ENCODE measurements at places on chromosomes 7 and 10.

GRCh38 chr7:149498811-149499210 lies 1.2 kb upstream of the ZNF746 start:
- DNase-seq: no peak

GRCh38 chr10:79353000-79353406 lies 5.7 kb downstream of the PPIF start:
- DNase-seq: no peak

DNA sequence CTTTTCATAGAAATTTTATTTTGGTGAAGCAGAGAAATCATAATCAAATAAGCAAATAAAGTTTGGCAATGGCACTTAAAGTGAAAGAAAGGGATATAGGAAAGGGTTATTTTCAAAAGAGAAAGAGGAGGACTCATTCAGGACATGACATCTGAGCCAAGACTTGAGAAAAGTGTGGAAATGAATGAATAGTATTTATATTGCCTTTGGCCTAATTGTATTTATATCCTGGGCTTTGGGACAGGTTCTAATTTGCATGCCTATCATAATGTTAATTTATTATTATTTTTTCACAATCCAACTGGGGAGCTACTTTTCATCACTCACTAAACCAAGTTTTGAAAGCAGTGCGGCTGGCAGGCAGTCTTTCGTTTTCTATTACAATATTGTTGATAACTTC lies 376.8 kb downstream of the HGF start:
- no peak for DNase-seq

DNA sequence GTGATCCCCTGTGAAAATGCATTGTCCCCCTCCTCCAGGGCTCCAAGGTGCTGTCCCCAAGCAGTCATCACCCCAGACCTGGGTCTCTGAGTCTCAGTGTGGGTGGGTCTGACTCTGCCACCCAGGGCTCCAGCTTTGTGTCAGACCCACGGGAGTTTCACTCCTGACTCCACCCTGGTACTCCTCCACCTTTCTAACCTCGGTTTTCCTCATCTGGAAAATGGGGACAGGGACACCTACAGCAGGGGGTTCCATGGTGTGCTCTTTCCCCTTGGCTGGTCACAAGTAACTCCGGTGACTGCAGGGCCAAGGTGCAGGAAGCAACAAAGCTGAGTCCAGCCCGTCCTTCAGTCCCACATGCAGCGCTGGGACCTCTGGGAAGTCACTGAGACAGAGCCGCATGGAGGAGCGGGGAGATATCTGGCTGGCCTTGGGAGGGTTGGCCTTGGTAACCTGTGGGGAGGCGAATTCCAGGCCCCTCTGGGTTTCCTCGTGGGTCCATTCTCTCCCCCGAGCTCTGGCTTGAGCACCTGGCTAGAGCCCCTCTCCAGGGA lies 41.8 kb upstream of the RABGEF1 start:
- DNase-seq: no peak

- no peak for DNase-seq
Observed at GRCh38 chr10:12350167-12350872, 973 bp downstream of the CAMK1D start.

- DNase-seq: no peak
Observed at GRCh38 chr7:49022448-49022847, 98.1 kb downstream of the CDC14C start.

GRCh38 chr7:158676171-158676840 lies 28.3 kb downstream of the NCAPG2 start:
- DNase-seq: no peak

DNA sequence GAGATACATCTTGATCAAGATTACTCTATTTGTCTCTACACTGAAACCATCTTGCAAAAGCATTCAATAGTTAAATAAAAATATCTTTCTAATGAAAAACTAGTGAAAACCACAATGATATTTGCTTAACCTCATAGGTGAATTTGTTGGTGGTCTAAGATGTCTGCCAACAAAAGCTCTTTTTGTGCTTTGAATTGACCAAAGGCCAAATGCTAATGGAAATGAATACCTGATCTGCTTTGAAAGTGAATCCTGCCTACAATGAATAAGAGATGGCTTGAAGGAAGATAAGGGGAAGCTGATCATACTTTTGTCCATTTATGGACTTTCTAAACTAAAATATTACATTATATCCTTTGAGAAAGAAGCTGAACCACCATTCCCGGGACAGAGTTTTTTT lies 228.9 kb upstream of the ETV1 start:
- DNase-seq: no peak

DNA sequence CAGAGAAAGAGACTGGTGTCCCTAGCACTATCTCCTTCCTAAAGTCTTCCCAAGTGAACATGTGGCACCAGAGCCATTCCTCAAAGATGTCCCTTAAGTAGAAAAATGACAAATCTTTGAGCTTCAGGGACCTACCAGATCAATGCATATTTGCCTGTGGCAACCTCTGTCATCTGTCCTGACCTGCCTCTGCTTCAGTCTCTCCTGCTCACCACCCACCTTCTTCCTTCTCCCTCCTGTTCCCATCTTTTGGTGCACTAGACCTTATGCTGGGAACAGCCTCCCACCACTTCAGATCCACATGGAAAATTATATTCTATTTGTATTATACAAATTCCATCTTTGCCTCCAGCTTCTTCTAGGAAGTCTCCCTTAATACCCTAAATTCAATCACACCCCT lies 386.4 kb downstream of the PLXNA4 start:
- DNase-seq: no peak

DNA sequence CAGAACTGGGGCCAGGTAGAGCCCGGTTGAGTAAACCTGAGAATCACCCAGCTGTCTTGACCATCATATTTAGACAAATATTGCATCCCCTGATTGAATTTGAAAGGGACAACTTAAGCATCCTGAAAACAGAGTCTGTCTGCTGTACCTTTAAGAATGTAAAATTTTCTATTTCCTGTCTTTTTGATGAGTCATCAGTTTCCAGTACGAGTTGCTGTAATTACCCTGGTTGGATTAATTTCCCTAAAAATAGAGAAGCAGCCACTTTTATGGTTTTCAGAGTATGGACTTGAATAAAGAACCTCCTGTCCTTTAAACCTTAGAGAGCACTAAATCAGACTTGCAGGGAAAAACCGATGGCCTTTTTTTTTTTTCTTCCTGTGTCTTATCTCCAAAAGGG lies 164.6 kb upstream of the SH2B2 start:
- no peak for DNase-seq

GRCh38 chr10:35353395-35353794 lies 17.1 kb downstream of the CCNY start:
- DNase-seq: no peak

DNA sequence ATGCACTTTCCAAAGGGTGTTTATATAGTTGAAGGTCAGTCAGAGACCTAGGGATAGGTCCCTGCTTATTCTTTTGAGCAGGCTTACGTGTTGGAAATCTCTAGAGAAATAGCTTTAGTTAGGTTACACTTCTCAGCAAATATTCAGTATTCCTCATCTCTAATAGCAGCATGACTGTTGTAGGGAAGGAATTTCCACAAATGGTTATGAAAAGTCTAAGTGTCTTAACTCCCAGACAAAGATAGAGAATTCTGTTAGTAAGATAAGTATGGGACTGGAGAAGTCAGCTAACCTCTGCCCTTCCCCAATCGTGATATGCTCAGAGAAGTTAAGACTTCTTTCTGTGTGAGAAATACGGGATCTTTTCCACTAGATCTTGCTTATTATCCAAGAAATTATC lies 16.5 kb downstream of the SGPL1 start:
- no peak for DNase-seq

GRCh38 chr7:157480371-157481050 lies 143.7 kb downstream of the DNAJB6 start:
- no peak for DNase-seq

DNA sequence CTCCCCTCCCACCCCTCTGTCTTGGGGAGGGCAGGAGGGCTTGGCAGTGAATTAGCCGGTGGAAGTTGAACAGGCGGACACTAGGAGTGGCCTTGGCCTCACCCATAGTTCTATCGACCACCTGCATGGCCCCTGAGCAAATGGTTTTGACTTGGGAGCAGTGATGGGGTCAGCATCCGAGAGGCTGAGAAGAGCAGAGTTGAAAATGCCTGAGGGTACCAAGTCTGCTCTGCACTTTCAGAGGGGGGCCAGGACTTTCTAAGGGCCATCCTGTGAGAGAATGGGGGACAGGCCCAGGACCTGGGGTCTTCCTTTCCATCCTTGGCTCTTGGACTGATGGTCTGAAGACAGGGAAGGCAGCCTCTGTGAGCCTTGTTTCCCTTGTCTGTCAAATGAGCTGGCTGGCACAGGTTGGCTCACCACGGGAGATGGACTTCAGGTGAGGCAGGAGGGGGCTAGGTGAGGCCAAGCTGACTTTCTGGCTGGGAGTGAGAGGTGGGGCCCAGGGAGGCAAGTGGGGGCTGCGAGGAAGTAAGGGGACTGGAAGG lies 29.4 kb downstream of the CDH23 start:
- DNase-seq: no peak

GRCh38 chr7:158546214-158546613 lies 41.4 kb downstream of the PTPRN2 start:
- no peak for DNase-seq

GRCh38 chr10:6401558-6402348 lies 178.3 kb downstream of the PRKCQ start:
- DNase-seq: peak; percentile 24

DNA sequence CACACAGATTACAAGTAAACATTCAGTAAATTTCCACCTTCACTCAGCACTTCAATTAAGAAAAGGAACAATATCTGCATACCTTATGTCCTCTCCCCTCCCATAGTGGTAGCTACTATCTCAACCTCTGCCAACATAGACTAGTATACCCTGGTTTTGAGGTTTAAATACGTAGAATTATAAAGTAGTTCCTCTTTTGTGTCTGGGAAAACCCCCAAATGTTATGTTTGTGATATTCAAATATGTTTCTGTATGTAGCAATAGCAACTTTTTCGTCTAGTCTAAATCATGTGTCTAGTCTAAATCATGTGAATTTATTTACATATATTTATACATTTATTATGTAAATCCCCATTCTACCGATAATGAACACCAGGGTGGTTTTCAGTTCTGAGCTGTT lies 13.2 kb upstream of the CAMK2B start:
- no peak for DNase-seq

GRCh38 chr7:42222891-42223290 lies 14.1 kb downstream of the GLI3 start:
- no peak for DNase-seq

DNA sequence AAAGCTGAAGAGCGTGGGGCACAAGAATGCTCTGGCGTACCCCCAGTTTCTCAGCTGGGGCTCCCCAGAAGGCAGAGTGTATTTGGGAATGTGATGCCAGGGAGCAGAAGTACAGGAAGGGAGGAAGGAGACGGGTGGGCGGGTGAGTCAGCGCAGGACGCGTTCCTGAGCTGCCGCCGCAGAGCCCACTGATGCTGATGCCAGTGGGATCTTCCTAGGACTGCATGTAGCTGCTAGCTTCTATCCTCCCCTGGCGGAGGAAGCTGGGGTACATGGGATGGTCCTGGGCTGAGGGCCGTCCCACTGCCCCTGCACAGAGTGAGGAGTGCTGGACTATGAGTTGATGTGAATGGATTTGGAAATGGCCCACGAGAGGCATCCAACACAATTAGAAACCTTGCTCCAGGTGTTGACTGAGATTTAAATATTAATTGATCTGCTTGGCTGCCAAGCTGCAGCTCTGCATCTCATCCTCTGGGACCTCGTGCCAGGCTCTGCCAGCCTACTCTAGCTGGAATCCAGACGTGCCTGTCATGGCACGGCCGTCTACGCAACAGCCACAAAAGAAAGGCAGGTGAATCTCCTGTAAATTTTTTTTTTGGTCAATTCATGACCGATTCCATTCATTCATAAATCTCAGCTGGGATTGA lies 66.2 kb upstream of the RHEB start:
- DNase-seq: no peak

GRCh38 chr10:27065084-27065483 lies 35.2 kb downstream of the ANKRD26 start:
- no peak for DNase-seq

GRCh38 chr7:112171673-112172072 lies 34.5 kb downstream of the DOCK4 start:
- no peak for DNase-seq

DNA sequence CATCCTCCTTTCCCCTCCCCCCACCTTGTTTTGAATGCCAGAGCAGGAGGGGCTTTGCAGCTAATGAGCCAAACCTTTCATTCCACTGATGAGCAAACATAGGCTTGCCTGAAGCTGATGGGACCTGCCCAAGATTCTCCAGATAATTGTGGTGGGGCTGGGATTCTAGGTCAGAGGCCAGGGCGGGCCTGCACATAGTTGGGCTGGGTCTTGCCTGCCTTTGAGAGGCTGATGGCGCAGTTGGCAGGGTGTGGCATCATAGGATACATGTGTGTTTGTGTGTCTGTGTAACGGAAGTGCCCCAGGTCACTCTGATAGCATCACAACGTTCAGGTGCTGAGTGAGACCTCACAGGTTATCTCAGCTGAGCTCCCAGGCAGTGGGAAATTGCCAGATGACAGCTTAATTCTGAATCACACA lies 22.9 kb downstream of the BTBD16 start:
- DNase-seq: no peak

GRCh38 chr10:6088721-6089333 lies at the start of gene RBM17:
TSS of gene RBM17 (plus strand) at chr10:6089034. CDS start at chr10:6097066, 8,032 bp downstream.
- peak; percentile 92 for DNase-seq

GRCh38 chr10:116907245-116907987 lies 58.1 kb downstream of the ENO4 start:
- no peak for DNase-seq

DNA sequence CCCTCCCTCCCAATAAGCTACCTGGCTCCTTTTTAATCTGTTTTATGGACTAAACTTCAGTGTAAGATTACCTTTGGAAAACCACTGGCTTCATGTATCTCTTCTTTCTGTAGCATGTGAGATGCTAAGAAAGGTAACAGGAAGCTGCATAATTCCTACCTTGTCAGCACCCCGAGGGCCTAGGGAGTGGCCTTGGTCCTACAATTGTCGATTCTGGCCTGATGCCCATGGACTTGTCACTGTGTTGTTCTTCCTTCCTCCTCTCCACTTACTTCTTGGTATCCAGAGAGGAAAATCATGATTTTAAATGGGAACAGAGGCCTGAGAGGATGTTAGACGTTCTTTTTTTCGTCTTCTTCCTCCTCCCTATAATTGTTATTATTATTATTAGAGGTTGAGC lies 42.9 kb upstream of the PDZD8 start:
- DNase-seq: no peak

- no peak for DNase-seq
Observed at GRCh38 chr10:34584164-34584563, 230.9 kb downstream of the PARD3 start.

- no peak for DNase-seq
Observed at GRCh38 chr10:112510384-112510783, 63.4 kb downstream of the VTI1A start.

- no peak for DNase-seq
Observed at GRCh38 chr7:158128572-158128971, 459.1 kb downstream of the PTPRN2 start.

GRCh38 chr10:91941426-91941825 lies 17.9 kb downstream of the BTAF1 start:
- no peak for DNase-seq

GRCh38 chr7:156238366-156239133 lies 402.0 kb upstream of the RNF32 start:
- no peak for DNase-seq

- DNase-seq: no peak
Observed at GRCh38 chr10:109430043-109430760, 493.1 kb downstream of the XPNPEP1 start.

- DNase-seq: no peak
Observed at GRCh38 chr10:14235566-14236195, 95.0 kb downstream of the FRMD4A start.
